ENCODE measurements at places on chromosomes 16 and 17. TPM values are rescaled to one million over a fixed set of nuclear protein-coding genes. Genes with fewer than 3 reads are reported as not detected.

SPATA32 gene
- not detected for total RNA-seq

RNF222 gene
- total RNA-seq: not detected

PARD6A gene
- 1.2 TPM for total RNA-seq

GPR142 gene
- total RNA-seq: not detected

ATXN7L3 gene
- 49.5 TPM for total RNA-seq

GRB2 gene
- 83.1 TPM for total RNA-seq

HEATR9 gene
- total RNA-seq: not detected

KLHL10 gene
- total RNA-seq: 0.28 TPM

CES5A gene
- not detected for total RNA-seq

ABCA6 gene
- total RNA-seq: 4.5 TPM

SMTNL2 gene
- total RNA-seq: not detected

SLFN14 gene
- not detected for total RNA-seq

BMERB1 gene
- total RNA-seq: 19.1 TPM

MXRA7 gene
- 269 TPM for total RNA-seq

All from smooth muscle cell of the umbilical artery (primary cell).